Fibroblast of lung (primary cell): ENCODE measurements at places on chromosomes 1 and 21. TPM values are rescaled to one million over a fixed set of nuclear protein-coding genes. Genes with fewer than 3 reads are reported as not detected.

The TINAGL1 gene
- polyA plus RNA-seq = 2.8 and 92.5 TPM in 2 replicates

The ZNF678 gene
- polyA plus RNA-seq = 2.2 and 2.8 TPM in 2 replicates

The GPA33 gene
- not detected in 2 replicates for polyA plus RNA-seq

The SYNC gene
- polyA plus RNA-seq = 31.5 and 50.9 TPM in 2 replicates

The TEDDM1 gene
- not detected in 2 replicates for polyA plus RNA-seq

The TMEM201 gene
- 1.7 and 3.2 TPM in 2 replicates for polyA plus RNA-seq

The RPTN gene
- not detected in 2 replicates for polyA plus RNA-seq

The CLCC1 gene
- 30.2 and 33.1 TPM in 2 replicates for polyA plus RNA-seq

The MMEL1 gene
- polyA plus RNA-seq = 0.02 and 0.60 TPM in 2 replicates

The FBXO2 gene
- 0.81 and 0.87 TPM in 2 replicates for polyA plus RNA-seq

The CD48 gene
- polyA plus RNA-seq = 0.03 TPM in 1 of 2 replicates, not detected in the other

The VHLL gene
- not detected in 2 replicates for polyA plus RNA-seq

The SERTAD4 gene
- polyA plus RNA-seq = 0.87 and 7.6 TPM in 2 replicates

The AGRN gene
- 15.6 and 20.7 TPM in 2 replicates for polyA plus RNA-seq

The HAO2 gene
- polyA plus RNA-seq = not detected in 2 replicates

The MLLT11 gene
- polyA plus RNA-seq = 7.2 and 10.4 TPM in 2 replicates

The PTGER3 gene
- 0.89 and 1.6 TPM in 2 replicates for polyA plus RNA-seq

The TEX38 gene
- not detected in 2 replicates for polyA plus RNA-seq

The ERG gene
- polyA plus RNA-seq = 0.14 TPM in 1 of 2 replicates, not detected in the other

The EFHD2 gene
- 23.5 and 33.7 TPM in 2 replicates for polyA plus RNA-seq

The KPRP gene
- polyA plus RNA-seq = 0.33 and 0.63 TPM in 2 replicates

The SLC30A10 gene
- polyA plus RNA-seq = 0.02 TPM in 1 of 2 replicates, not detected in the other

The CD52 gene
- polyA plus RNA-seq = 0.28 and 0.31 TPM in 2 replicates

The CLIC6 gene
- 2.0 and 2.4 TPM in 2 replicates for polyA plus RNA-seq

The HMCN1 gene
- 5.6 and 21.0 TPM in 2 replicates for polyA plus RNA-seq

The HES4 gene
- polyA plus RNA-seq = 0.10 and 0.49 TPM in 2 replicates

The VSIG8 gene
- not detected in 2 replicates for polyA plus RNA-seq

The COL11A1 gene
- 0.26 and 2.6 TPM in 2 replicates for polyA plus RNA-seq

The LRRC39 gene
- 0.54 and 0.64 TPM in 2 replicates for polyA plus RNA-seq

The AP4B1 gene
- 16.8 TPM in 2 replicates for polyA plus RNA-seq

The S1PR1 gene
- 5.9 and 6.2 TPM in 2 replicates for polyA plus RNA-seq

The CYP4Z1 gene
- not detected in 2 replicates for polyA plus RNA-seq

The FCER1G gene
- polyA plus RNA-seq = 0.21 and 0.85 TPM in 2 replicates

The MAB21L3 gene
- polyA plus RNA-seq = 0.08 and 0.18 TPM in 2 replicates

The LIN9 gene
- 2.3 and 5.2 TPM in 2 replicates for polyA plus RNA-seq

The CFHR1 gene
- 0.12 and 0.20 TPM in 2 replicates for polyA plus RNA-seq

The MEX3A gene
- 0.96 and 2.1 TPM in 2 replicates for polyA plus RNA-seq

The ADAMTSL4 gene
- 7.3 and 19.8 TPM in 2 replicates for polyA plus RNA-seq

The OR2G6 gene
- polyA plus RNA-seq = not detected in 2 replicates

The DISP3 gene
- polyA plus RNA-seq = 0.02 TPM in 1 of 2 replicates, not detected in the other

The CRYBG2 gene
- polyA plus RNA-seq = not detected in 2 replicates

The TAF12 gene
- 49.7 and 66.2 TPM in 2 replicates for polyA plus RNA-seq

The CGN gene
- 0.17 and 0.21 TPM in 2 replicates for polyA plus RNA-seq

The UBE2U gene
- polyA plus RNA-seq = not detected in 2 replicates

The NLRP3 gene
- polyA plus RNA-seq = 0.07 and 0.08 TPM in 2 replicates
